Progenitor cell of endocrine pancreas (in vitro differentiated cells): ENCODE measurements at places on chromosomes 12 and 14.

GRCh38 chr14:65258391-65258790 lies 154.1 kb upstream of the FUT8 start:
- DNase-seq, result no peak

- no peak for DNase-seq
Observed at GRCh38 chr14:102777711-102778337, 575 bp downstream of the TRAF3 start.

- peak; percentile 26 for DNase-seq
Observed at GRCh38 chr14:59511916-59512575, 27.7 kb downstream of the JKAMP start.

DNA sequence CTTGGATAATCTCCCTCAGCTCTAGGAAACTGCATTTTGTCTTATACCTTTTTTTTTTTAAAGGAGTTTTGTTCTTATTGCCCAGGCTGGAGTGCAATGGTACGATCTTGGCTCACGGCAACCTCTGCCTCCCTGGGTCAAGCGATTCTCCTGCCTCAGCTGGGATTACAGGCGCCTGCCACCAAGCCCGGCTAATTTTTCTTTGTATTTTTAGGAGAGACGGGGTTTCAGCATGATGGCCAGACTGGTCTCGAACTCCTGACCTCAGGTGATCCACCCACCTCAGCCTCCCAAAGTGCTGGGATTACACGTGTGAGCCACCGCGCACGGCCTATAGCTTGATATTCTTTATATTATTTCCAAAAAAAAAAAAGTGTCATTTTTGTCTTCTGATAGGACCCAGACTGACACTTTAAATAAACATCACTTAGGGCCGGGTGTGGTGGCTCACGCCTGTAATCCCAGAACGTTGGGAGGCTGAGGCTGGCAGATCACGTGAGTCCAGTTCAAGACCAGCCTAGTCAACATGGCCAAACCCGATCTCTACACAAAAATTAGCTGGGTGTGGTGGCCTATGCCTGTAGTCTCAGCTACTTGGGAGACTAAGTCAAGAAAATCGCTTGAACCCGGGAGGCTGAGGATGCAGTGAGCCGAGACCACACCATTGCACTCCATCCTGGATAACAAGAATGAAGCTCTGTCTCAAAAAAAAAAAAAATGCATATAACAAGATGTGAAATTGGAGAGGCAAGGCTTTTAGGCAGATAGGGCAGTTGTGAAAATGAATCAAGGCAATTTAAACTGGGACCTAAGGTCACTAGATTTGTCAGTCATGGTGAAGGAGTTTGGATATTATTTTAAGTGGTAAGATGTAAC lies 18.4 kb downstream of the SLC2A3 start:
- DNase-seq, result no peak
